Upper lobe of left lung (tissue), 6 donors: ENCODE measurements at places on chromosomes 1 and 21. TPM values are rescaled to one million over a fixed set of nuclear protein-coding genes. Genes with fewer than 3 reads are reported as not detected.

- peak; percentile 55 for DNase-seq
Observed at GRCh38 chr1:27885114-27885528, 12.8 kb downstream of the THEMIS2 start.

DNA sequence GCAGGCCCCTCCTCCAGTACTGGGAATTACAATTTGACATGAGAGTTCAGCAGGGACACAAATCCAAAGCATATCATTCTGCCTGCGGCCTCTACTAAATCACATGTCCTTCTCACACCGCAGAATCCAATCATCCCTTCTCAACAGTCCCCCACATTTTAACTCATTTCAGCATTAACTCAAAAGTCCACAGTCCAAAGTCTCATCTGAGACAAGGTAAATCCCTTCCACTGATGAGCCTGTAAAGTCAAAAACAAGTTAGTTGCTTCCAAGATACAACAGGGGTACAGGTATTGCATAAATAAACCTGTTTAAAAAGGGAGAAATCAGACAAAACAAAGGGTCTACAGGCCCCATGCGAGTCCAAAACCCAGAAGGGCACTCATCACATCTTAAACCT is 64.0 kb downstream of the EBNA1BP2 start:
- no peak for DNase-seq

Gene FALEC
- not detected for total RNA-seq

GRCh38 chr1:76871355-76871974 is 4.2 kb downstream of the ST6GALNAC5 start:
- DNase-seq: no peak

GRCh38 chr1:210235363-210236053 is 2.9 kb downstream of the SERTAD4 start:
- no peak for DNase-seq

GRCh38 chr1:87950369-87950768 is 621.7 kb downstream of the LMO4 start:
- no peak for DNase-seq

Gene KRTAP7-1
- not detected for total RNA-seq

Gene NTMT2
- not detected for total RNA-seq

Gene KPRP
- total RNA-seq: not detected

Gene DIO1
- 0.20 TPM for total RNA-seq

DNA sequence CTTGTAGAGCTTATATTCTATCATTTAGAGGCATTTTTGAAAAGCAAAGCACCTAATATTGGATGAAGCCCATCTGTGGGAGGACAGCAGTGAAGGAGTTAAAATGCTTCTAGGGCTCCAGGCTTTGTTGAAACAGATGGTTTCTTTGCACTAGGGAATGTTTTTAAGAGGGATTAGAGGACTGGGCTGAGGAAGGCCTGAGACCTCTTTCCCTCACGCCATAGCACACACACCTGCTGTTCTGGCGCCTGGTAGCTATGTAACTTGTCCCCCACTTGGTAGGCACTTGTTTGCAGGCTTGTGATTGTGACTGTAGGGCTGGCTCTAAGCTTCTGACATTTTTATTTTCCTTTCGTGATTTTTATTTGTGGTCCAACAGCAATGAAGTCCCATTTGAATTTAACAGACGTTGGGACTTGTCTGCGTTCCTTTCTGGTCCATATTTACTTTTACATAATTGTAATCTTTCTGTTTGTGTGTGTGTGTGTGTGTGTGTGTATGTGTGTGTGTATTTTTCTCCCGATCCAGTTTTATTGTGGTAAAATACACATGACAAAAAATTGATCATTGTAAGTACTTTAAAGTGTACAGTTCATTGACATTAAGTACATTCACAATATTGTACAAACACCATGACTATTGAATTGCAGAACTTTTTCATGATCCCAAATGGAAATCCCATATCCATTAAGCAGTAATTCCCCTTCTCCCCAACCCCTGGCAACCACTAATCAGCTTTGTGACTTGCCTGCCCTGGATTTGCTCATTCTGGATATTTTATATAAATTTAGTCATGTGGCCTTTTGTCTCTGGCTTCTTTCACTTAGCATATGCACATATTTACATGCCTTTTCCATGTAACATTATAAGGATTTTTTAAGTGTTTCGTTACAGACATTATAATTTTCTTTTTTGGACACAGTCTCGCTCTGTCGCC is 33.5 kb upstream of the MACF1 start:
- DNase-seq: peak; percentile 60

DNA sequence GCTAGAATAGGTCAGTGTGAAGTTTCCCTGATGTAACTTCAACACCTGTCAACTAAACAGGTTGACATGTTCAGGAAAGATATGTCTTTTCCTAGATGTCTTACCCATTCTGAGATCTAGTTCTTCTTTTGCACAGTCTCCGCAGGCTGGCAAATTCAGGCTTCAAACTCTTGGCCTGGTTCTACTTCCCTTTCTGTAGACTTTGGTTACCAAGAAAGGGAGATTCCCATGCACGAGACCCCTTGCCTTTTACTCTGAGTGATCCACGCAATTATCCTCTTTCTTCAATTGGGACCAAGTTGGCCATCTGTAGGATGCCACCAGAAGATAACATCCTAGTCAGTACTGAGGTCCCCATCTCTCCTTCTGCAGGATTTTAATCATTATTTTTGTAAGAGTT is 2.0 kb downstream of the CFAP45 start:
- no peak for DNase-seq

DNA sequence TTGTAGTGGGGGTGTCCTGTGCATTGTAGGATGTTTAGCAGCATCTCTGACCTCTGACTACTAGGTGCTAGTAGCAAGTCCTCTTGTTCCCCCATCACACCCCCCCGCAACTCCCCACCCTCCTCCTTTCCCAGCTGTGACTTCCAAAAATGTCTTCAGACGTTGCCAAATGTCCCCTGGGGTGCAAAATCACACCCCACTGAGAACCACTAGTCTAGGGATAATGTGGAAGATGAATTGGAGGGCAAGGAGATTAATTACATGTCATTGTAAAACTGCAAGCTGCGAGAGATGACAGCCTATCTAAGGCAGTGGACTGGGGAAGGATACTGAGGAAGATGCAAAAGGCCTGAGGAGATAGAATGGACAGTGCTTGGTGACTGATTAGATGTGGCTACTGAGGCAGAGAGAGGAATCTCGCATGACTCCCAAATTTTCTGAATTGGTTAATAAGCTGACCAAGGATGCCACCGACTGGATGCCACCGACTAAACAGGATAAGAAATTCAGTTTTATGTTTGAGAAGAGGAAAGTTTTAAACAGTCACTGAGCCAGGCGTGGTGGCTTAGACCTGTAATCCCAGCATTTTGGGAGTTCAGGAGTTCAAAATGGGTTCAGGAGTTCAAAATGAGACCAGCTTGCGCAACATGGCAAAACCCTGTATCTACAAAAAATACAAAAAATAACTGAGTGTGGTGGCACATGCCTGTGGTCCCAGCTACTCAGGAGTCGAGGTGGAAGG is 3.1 kb upstream of the JAK1 start:
- no peak for DNase-seq

DNA sequence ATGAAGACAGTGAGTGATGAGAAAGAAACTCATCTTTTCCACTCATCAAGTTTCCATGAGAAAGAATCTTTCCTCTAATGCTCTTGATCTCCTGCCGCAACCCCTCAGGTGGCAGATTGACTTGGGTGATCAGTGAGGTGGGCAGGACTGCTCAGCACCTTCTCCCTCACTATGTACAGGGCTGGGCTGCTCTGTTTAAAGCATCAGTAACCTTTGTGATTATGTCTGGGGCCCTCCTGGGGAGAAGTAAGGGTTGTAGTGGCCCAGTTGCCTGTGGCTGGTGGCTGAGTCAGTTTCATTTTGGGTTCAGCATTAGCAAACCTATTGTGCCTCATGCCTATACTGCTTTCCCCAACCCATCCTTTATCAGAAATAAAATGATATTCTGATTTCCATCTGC is 366.0 kb downstream of the TTLL7 start:
- DNase-seq: no peak

Gene WDR3
- total RNA-seq: 3.1 TPM

Gene UBL4B
- not detected for total RNA-seq

GRCh38 chr1:208924928-208925327 is 658.6 kb upstream of the CAMK1G start:
- no peak for DNase-seq

Gene NDC1
- total RNA-seq: 3.1 TPM

- DNase-seq: no peak
Observed at GRCh38 chr1:208042041-208042615, 131.2 kb upstream of the CD34 start.

GRCh38 chr1:77538956-77539518 is 143.4 kb downstream of the ZZZ3 start:
- DNase-seq: no peak

- DNase-seq: no peak
Observed at GRCh38 chr1:156821801-156822200, 5.2 kb upstream of the SH2D2A start.

- DNase-seq: no peak
Observed at GRCh38 chr1:231643935-231644237, 17.3 kb downstream of the DISC1 start.

DNA sequence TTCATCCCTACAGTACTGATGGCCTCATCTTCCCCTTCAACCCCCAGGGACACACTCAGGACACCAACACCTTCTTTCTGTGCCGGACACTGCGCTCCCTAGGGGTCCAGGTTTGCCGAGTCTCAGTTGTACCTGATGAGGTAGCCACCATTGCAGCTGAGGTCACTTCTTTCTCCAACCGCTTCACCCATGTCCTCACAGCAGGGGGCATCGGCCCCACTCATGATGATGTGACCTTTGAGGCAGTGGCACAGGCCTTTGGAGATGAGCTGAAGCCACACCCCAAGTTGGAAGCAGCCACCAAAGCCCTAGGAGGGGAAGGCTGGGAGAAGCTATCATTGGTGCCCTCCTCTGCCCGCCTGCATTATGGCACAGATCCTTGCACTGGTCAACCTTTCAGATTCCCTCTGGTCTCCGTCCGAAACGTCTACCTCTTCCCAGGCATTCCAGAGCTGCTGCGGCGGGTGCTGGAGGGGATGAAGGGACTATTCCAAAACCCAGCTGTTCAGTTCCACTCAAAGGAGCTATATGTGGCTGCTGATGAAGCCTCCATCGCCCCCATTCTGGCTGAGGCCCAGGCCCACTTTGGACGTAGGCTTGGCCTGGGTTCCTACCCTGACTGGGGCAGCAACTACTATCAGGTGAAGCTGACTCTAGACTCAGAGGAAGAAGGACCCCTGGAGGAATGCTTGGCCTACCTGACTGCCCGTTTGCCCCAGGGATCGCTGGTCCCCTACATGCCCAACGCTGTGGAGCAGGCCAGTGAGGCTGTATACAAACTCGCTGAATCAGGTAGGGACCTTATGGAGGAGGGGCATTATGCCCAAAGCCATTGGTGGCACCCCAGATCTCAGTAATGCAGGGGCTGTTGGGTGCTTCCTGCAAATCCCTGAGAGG is 5.1 kb upstream of the LENEP start:
- no peak for DNase-seq

Gene CLCA2
- not detected for total RNA-seq

Gene SASS6
- 1.5 TPM for total RNA-seq

Gene DNASE2B
- total RNA-seq: 1.5 TPM

Gene CLDN17
- not detected for total RNA-seq

Gene FDPS
- 148 TPM for total RNA-seq

DNA sequence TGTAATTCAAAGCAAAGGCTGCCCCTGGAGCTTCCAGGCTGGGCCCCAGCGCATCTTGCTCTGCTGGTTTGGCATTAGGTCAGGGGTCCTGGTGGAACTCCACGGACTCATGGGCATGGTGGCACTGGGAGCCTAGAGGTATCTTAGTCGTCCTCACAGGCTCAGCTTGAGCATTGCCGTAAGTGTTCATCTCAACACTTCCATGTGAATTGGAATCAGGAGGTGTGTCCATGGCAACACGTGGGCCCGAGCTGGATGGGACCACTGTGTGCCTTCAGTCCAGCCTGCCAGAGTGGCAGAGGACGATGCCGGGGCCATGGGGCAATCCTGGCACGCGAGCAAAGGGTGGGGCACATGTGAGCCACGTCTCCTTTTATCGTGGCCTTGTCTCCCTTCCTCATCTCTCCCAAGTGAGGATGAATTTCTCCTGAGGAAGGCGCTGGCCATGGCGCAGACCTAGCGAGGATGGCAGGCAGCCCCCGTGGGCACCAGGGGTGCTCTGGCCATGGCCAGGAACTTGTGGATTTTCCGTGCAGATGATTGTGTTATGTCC is 47.0 kb downstream of the AGPAT3 start:
- DNase-seq: peak; percentile 61

- no peak for DNase-seq
Observed at GRCh38 chr1:78840453-78841271, 165.9 kb downstream of the ADGRL4 start.

- no peak for DNase-seq
Observed at GRCh38 chr1:77511440-77511840, 171.0 kb downstream of the ZZZ3 start.

DNA sequence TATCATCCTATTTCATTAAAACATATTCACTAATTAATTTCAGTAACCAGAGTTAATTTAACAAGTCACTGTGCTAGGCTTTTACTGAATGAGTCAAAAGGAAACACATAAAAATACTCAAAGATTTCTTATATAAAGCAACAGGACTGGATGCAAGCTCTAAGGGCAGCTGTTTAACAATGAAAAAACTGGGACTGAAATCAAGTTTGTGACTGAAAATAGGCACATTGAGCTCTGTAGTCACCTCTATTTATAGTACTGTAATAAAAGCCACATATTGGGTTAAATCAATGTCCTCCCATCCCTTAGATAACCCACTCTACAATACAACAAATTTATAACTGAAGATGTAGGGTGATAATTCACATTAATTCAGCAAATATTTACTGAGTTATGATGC is 52.4 kb downstream of the SMYD3 start:
- no peak for DNase-seq

Gene RALGPS2
- 7.5 TPM for total RNA-seq

Gene LMX1A
- total RNA-seq: 0.67 TPM

- no peak for DNase-seq
Observed at GRCh38 chr1:212901290-212901689, 43.2 kb downstream of the FLVCR1 start.

Gene MUL1
- total RNA-seq: 31.0 TPM

Gene OLFML3
- total RNA-seq: 11.5 TPM

DNA sequence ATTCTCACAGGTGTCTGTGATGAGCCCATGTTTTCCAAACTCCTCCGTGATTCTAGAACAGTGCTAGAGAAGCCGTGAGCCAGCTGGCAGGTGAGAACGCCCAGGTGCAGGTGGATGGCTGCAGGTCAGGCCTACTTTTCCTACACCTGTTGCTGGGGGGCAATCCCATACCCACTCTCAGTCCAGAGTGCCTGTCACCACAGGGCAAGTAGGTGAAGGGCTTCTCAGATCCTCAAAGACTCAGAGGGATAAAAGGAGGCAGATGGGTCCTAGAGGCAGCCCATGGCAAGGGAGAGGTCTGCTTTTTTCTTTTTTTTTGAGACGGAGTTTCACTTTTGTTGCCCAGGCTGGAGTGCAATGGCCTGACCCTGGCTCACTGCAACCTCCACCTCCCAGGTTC is 50.7 kb upstream of the H6PD start:
- no peak for DNase-seq

Gene MEX3A
- 1.00 TPM for total RNA-seq

Gene SPOCD1
- 21.5 TPM for total RNA-seq

- DNase-seq: no peak
Observed at GRCh38 chr1:67937010-67937409, 103.7 kb upstream of the GNG12 start.
